ENCODE measurements at places on chromosomes 12 and 14.

- DNase-seq = no peak
Measured at GRCh38 chr14:81018251-81018650, 62.8 kb downstream of the TSHR start.

DNA sequence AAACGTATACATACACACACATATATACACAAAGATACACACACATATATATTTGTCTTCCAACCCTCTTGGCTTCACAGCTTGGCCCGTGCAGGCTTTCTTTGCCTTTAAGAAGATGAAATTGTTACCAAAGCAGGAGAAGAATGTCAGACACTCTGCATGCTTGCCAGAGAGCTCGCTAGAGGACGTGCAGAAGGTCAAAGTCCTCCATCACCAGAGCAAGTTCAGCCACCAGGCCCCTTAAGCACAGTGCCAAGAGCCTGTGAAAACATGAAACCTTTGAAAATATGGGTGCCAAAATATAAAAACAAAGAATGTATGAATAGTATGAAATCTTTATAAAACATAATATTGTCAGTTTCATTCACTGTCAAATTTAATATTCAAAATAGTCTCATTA, 14.9 kb upstream of the MCRS1 start:
- DNase-seq = no peak

DNA sequence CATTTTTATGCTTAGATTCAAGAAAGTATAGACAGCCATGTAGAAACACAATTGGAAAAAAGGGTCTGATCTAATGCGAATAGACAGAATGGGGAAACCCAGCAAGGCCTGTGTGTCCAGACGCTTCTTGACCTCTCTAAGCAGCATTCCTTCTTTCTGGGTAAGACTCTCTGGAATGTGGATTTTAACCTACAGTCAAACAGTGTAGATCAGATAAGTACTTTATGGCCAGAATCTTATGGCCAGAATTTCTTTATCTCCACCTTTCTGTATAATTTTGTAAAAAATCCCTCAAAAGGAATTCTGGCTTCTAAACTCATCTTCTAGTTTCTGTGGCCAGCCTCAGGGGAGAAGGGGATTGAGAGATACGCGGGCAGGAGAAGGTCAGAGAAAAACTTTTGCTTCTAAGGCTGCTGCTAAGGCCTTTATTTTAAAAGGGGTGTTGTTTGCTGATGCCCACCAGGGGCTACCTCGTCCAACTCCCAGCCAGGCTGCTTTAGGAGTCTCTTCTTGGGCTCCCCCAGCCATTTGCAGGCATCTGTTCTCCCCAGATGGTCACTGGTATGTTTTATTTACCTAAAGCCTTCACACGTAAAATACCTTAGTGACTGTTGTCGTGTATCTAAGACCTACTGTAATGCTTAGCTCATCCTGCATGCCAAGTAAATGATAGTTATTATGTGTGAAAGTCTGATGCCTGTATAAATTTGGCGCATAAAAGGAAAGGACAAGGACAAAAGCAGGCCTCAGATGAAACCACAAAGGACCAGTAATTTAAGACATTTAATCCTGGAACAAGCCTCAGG, 68.4 kb downstream of the ANO6 start:
- DNase-seq = no peak

DNA sequence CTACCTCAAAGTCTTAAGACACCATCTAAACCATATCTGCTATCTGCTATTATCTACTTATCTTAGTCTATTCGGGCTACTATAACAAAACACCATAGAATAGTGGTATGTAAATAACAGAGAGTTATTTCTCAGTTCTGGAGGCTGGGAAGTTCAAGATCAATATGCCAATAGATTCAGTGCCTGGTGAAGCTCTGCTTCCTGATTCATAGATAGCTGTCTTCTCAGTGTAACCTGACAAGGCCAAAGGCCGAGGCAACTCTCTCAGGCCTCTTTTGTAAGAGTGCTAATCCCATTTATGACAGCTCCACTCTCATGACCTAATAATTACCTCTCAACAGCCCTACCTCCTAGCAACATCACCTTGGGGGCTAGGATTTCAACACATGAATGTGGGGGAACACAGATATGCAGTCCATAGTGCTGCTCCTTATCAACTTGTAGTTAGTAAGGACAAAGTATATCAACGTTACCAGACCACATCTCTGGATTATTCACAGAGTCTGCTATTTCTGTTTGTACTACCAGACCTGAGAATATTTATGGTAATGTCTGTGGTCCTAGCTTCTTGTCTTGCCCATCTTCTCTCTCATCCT, 297.8 kb downstream of the FOXG1 start:
- no peak for DNase-seq

DNA sequence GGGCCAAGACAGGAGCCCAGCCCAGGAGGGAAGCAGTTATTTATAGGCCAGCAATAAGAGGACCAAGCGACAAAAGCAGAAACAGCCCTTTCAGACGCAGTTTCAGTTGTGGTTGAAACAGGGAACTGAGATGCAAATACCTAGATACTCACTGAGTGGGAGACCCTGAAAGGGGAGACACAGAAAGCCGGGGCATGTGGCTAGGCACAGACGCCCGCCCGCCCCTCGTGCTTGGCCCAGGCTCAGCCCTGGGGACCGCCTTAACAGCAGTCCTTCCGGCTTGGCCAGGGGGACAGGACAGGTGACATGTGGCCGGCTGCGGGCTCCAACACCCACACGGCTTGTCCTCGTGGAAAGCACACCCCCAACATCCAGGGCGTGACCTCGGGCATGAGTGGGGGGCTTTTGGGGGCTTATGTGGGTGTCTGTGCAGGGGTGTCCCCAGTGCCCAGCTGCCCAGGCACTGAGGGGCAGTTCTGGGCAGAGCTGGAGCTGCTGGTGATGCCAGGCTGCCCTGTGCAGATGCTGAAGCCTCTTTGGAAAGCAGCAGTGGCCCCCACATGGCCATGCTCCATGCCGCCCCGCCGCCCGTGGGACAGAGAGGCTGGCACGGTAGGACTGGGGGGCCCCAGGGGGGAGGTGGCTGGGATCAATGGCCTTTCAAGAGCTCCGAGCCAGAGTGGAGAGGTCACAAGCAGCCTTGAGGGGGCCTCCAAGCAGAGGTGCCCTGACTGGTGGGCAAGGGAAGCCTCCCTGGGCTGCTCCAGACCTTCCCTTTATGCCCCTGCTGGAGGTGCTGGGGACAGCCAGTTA, 2.1 kb downstream of the PLD4 start:
- DNase-seq = peak; percentile 93

GRCh38 chr12:105835580-105836241, 303.0 kb downstream of the NUAK1 start:
- no peak for DNase-seq

GRCh38 chr12:78887444-78887843, 22.9 kb downstream of the SYT1 start:
- no peak for DNase-seq

DNA sequence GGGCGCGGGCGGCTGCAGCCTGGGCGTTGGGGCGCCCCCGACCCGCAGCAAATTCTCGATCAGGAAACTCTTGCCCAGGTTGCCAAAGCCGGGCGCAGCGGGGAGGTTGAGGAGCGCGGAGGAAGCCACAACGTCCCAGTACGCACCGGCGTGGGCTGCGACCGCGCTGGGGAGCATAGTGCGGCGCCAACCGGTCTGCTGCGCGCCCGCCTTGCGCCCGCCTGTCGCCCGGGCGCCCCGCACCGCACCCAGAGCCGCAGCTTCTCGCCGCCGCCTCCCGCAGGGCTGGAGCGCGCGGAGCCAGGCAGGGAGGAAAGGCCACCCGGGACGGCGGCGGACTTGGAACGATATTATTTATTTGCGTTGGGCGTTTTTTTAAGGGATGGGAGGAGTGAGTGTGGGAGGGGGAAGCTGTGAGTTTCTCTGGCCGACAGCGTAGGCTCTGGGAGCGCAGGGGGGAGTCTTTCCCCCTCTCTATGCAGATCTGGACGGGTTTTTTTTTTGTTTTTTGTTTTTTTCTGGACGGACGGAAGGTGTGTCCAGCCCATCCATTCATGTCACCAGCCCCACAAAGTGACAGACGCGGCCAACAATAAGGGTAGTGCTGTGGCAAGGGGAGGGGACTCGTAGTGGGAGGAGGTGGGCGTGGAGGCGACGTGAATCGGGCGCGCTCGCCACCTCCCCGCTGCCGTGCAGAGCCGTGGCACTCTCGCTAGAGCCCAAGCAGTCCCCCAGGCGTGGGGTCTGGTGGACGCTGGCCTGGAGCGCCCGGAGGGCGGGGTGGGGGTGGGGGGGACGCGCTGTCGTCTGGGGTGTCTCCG, at the start of gene DBX2:
DBX2 (minus strand) TSS at position 349 of the 821 bp plus-strand sequence; CDS start at position 177, 172 bp downstream.
- no peak for DNase-seq

GRCh38 chr14:100222224-100223093, 16.5 kb upstream of the YY1 start:
- peak; percentile 36 for DNase-seq

DNA sequence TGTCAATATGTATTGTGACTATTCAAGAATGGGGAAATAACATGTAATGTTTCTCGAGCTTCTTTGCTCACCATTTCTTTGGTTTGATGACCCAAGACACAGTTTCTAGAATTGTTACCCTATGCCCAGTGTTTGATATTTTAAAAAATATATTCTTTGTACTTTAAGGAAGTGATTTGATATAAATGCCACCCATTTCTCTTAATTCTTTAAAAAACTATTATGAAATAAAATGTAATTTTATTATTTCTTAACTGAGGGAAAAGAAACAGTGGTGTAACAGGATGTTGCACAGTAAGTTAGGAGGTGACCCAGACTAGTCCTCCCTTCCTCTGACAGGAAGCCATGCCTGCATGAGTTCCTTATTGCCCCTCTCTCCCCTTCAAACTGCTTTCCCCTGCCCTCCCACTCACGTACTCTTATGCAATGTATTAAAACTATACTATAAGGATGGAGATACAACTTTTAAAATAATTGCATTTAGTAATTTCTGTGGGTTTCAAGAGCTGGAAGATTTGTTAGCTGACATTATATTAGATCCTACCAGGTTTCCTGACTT, 279.4 kb downstream of the TMTC2 start:
- DNase-seq = no peak
